ENCODE measurements at places on chromosomes 16 and 17. TPM values are rescaled to one million over a fixed set of nuclear protein-coding genes. Genes with fewer than 3 reads are reported as not detected.

DNA sequence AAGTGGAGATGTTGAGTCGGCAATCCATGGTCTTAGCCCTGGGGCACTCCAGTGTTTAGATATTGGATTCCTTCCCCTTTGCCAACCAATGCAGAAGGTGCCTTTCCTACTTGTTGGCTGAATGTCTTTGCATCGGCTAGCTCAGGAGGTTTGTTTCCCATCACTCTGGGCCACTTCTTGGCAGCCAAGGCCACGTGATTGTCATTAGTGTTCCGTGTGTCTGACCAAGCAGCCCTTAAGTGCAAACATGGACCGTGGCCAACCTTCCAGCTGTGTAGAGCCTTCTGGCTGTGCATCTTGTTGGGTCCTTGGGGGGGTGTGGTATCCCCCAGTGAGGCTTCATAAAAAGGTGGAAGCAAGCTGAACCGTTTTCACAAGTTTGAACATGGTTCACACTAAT, 66.0 kb downstream of the GNAO1 start:
- H3K36me3 ChIP-seq, result no peaks in the 10 kb centered on the region
- H3K4me3 ChIP-seq, result no peak overlapping the region
- H3K4me1 ChIP-seq, result peaks cover under 1% of the 10 kb centered on the region
- H3K27ac ChIP-seq, result no peak overlapping the region
- no peak for DNase-seq

SOX9 gene
- 0.07 TPM for total RNA-seq

- H3K27me3 ChIP-seq, result no peaks in the 10 kb centered on the region
- peak overlapping the region; percentile 89 for H3K4me3 ChIP-seq
- no peak for DNase-seq
- H3K36me3 ChIP-seq, result peaks cover 55% of the 10 kb centered on the region
Observed at GRCh38 chr17:7563115-7563869, 1.6 kb downstream of the SENP3 start.

- DNase-seq, result no peak
- peak overlapping the region; percentile 92 for H3K27ac ChIP-seq
- H3K4me1 ChIP-seq, result peaks cover 35% of the 10 kb centered on the region
- peak overlapping the region; percentile 99 for H3K4me3 ChIP-seq
- no peaks in the 10 kb centered on the region for H3K27me3 ChIP-seq
Observed at GRCh38 chr17:81509972-81510784, 2.4 kb downstream of the ACTG1 start.

TUBB3 gene
- total RNA-seq, result 0.42 TPM

DNA sequence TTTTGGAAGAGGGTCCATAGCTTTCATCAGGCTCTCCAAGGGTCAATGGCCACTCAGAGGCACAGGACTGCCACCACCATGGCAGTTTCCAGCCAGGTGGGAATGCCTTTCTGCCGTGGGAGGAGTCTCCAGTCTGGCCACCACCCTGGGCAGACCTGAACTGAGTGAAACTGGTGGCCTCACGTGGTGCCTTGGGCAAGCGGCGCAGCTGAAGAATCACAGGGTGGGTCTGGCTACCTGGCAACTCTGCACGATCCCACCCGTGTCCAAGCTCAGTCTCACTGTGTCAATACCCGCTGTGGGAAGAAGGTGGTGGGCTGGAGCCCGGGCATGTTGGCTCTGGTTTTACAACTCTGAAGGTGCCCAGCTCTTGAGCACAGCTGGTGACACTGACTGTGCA, 31.8 kb downstream of the VAC14 start:
- H3K27me3 ChIP-seq, result no peaks in the 10 kb centered on the region
- no peaks in the 10 kb centered on the region for H3K4me1 ChIP-seq
- no peak overlapping the region for H3K4me3 ChIP-seq
- no peak overlapping the region for H3K27ac ChIP-seq
- DNase-seq, result no peak

DNA sequence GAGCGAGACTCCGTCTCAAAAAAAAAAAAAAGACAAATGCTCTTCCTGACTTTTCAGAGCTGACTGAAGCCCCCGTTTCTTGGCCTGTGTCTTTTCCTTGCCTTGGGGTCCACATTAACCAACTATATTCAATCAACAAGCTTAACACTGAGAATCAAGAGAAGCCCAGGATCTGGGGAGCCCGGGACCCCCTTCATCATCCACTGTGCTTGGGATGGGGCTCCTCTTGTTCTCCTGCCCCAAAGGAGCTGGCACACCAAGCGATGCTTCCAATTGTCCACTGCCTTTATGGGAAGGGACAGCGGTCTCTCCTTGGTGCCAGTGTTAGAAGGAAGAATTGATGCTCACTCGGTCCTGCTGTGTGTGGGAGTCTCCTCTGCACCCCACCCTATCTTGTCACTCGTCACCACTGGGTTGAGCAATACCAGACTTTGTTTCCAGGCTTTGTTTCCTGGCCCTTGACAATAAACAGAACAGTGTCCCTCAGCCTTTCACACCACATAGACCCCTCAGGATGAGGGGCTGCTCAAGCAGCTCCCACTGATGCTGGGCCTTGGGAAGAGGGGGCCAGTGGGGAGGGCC, 146.7 kb downstream of the KCNJ12 start:
- no peak overlapping the region for H3K4me3 ChIP-seq
- H3K36me3 ChIP-seq, result no peaks in the 10 kb centered on the region
- H3K27ac ChIP-seq, result no peak overlapping the region

- H3K36me3 ChIP-seq, result no peaks in the 10 kb centered on the region
- H3K4me3 ChIP-seq, result no peak overlapping the region
- H3K27me3 ChIP-seq, result no peaks in the 10 kb centered on the region
- DNase-seq, result no peak
Observed at GRCh38 chr16:67383284-67383683, 10.0 kb downstream of the TPPP3 start.

Data from activated B cell treated with CpG ODN at 0.5 μM for 24 hours (primary cell).